Omental fat pad (tissue), 4 donors: ENCODE measurements at places on chromosomes 3 and 15. TPM values are rescaled to one million over a fixed set of nuclear protein-coding genes. Genes with fewer than 3 reads are reported as not detected.

DNA sequence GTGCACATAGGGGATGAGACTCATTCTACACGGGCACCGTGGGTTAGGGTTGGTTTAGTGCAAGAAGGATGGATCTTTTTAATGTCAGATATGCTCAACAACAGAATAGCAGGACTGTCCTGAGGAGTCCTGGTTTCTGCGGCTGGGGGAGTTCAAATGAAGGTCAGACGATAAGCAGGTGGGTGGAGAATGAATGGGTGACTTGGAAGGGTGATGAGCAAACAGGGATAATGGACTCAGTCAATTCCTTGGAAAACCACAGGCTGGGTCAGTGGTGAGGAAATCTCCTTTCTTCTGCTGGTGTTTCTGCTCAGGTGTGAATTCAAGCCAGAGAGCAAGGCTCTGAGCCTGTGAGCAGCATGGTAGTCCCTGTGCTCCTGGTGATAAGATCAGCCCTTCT lies 59.9 kb downstream of the MESD start:
- no peak for DNase-seq

GRCh38 chr15:63354821-63355650 lies 26.6 kb downstream of the CA12 start:
- no peak for DNase-seq

DNA sequence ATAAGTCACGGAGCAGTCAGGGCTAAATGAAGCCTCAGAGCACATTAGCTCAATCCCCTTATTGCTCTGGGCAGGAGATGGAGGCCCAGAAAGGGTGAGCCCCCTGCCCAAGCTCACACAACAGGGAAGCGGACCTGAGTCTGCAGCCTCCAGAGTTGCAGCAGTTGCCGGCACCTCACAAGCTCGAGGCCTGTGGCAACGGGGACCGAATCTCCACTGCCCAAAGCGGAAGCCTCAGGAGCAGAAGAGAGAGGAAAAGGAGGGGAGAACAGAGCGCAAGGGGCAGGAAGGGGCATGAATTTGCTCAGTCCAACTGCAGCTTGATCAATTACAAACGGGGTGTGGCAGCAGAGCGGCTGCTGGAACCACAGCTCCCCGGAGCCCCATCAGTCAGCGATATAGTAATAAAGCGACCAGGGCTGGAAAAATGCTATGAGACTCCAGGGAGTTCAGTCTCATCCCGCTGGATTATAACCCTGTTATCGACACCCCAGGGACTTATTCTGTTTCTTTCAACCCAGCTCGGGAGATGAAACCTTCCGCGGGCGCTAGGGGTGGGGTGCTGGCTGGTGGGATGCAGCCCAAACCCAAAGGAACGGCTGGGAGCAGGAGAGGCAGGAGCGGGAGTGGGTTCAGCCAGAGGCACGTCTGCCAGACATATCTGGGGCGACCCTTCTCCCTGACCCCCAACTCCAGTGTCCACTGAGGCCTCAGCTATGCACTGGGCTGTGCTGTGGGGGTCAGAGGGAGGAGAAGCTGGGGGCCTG lies 219.7 kb upstream of the LINGO1 start:
- DNase-seq = no peak

Gene TMCO5A
- total RNA-seq = not detected
